Bronchus fibroblast of lung (primary cell): ENCODE measurements at places on chromosomes 3 and 15. TPM values are rescaled to one million over a fixed set of nuclear protein-coding genes. Genes with fewer than 3 reads are reported as not detected.

Gene IRAK2
- 3.0 and 3.5 TPM in 2 replicates for total RNA-seq

Gene TTLL13
- total RNA-seq: not detected in 2 replicates

Gene GAP43
- 0.45 and 0.50 TPM in 2 replicates for total RNA-seq

Gene NSUN3
- 3.3 and 8.2 TPM in 2 replicates for total RNA-seq

Gene GP5
- under 0.01 TPM in 1 of 2 replicates, not detected in the other for total RNA-seq

Gene CXCR6
- total RNA-seq: not detected in 2 replicates
